ENCODE measurements at places on chromosomes 5 and 9.
A peak's percentile ranks its signal among the peaks of the same experiment; 100 is the strongest.

- peak; percentile 44 for DNase-seq
Measured at GRCh38 chr9:125631391-125632085, 75.5 kb downstream of the MAPKAP1 start.

DNA sequence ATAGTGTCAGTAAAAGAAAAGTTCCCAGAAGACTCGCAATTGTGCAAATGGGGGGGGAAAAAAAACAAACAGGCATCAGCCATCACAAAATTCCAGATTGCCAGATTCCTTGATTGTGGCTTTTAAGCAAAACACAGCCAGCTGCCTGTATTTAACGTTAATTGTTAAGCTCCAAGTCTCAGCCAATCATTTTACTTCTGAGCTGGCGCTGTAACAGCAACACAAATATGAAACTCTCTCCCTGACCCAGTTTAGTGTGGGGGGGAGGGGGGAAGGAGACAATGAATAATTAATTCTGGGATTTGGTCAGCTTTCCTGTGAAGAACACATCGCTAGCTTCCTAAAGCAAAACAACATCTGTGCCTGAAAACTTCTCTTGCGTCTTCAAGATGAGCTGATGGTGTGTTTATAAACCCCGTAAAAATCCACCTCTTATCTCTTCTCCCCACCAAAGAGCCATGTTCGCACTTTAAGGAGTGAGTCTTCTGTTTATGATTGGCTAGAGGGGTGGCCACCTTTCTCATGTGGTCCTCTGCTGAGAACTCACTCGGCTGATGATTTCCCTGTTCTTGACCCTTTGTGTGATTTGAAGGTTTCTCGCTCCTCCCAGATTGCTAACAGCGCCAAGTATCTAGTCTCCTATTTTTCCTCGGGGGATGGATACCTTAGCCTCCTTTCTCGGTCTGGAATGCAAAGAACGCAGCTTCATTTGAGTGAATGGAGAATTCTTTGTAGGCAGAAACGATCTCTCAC, 160.2 kb upstream of the DAPK1 start:
- no peak for DNase-seq

GRCh38 chr5:66814146-66814991, 218.2 kb downstream of the MAST4 start:
- peak; percentile 67 for DNase-seq

DNA sequence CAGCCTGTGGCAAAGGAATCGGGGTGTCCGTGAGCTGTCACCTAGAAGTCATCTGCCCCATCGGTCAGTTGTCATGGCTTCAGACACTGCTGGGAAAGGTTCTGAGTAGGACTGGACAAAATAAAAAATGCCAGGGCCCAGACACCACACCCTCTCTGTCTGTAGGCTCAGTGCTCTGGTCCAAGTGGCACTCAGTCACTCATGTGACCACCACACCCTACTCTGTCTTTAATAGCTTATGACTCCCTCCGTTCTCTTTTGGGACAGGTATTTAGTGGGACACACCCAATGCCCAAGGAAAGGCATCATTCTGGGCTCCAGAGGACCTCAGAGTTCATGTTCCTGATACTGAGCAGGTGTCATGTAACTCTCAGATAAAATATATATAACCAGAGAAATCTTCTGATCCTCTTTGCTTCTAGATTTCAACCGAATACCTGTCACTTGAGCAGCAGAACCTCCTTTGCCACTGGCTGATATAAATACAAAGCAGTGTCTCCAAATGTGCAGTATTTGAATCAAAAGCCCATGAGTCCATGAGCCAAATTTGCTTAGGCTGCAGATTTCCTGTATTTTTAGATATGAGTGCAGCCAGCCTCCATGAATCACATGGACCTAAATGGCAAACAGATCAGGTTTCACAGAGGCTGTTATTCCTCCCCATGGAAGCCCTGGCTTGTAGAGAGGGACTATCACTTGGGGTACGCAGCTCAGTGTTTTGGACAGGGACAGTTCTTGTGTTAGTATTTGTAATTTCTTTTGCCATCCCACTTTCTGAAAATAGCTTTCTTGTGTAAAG, 272.0 kb downstream of the ARHGAP26 start:
- DNase-seq, result peak; percentile 58

GRCh38 chr5:77778881-77779438, 2.8 kb upstream of the TBCA start:
- DNase-seq, result no peak

- DNase-seq, result no peak
Measured at GRCh38 chr5:55600497-55601203, 65.9 kb upstream of the PLPP1 start.

All from bronchial epithelial cell (primary cell).